ENCODE measurements at places on chromosomes 3 and 15. TPM values are rescaled to one million over a fixed set of nuclear protein-coding genes. Genes with fewer than 3 reads are reported as not detected.

DNA sequence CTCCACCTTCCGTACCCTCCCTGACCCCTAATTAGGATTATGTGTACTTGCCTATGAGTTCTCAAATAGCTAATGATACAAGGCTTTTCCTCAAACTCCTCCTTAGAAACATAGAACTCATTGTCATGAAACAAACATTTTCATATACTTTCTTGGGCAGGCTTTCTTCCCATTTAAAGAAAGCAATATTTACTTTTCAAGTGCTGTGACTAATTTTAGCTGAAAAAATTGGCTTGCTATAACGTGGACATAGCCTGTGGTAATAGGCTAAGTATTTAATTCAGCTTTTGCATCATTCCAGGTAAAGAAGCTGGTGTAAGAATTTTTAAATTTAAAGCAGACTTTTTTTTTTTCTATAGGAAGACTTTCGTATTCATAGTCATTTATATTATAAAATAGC is 208.7 kb downstream of the SOX2 start:
- DNase-seq, result no peak

DNA sequence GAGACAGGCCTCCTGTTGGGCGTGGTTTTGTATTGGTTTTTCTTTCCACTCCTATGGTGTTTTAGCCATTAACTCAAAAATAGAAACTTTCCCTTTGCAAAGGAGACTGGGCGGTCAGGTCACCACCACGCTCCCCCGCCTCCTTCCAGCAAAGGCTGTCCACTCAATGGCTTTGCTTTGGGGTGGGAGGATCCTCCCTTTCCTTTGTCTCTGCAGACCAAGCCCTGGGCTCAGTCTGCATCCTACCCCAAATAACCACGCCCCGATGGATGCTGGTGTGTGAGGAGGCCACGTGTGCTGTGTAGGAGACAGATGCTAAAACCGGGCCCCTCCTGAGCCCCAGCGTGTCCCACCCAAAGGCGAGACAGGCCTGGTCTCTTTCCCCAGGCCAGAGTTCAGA is 68.5 kb downstream of the GRIP2 start:
- DNase-seq, result no peak

- DNase-seq, result no peak
Measured at GRCh38 chr3:151750181-151750580, 16.5 kb downstream of the AADACL2 start.

- DNase-seq, result peak; percentile 90
Measured at GRCh38 chr3:188937389-188937788, 234.4 kb upstream of the TPRG1 start.

DNA sequence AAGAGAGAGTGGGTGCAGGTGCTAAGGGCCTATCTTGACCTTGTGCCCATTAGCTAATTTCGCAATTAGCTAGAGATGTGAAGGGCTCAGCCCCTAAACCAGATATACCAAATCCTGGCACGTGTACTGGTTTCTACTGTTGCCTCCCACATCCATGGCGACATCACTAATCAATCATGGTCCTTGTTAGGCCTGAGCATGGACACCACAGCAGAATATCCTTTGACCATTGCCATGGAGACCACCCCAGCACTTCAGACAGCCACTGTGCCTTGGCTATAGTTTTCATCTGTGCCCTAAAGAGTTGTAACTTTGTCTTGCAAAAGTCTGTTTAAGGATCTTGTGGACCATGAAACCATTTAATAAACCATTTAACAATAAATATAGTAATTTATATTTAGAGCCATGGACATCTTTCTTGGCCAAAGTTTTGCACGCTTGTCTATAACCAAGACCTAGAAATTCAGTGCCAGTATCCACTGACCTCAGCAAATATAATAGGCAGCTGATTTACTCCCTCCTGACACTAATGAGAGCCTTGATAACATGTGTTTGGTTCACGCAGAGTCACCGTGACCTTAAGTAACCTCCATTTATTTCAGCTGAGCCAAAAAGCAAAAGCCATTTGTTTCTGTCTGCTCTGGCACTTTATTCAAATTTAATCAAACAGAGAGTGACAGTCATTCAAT is 43.4 kb downstream of the COLQ start:
- no peak for DNase-seq

CDC25A gene
- 15.8 TPM for total RNA-seq

ACKR4 gene
- total RNA-seq, result 4.4 TPM

CTDSPL2 gene
- total RNA-seq, result 71.9 TPM
